Fibroblast of skin of scalp (primary cell): ENCODE measurements at places on chromosomes 6 and 20.

DNA sequence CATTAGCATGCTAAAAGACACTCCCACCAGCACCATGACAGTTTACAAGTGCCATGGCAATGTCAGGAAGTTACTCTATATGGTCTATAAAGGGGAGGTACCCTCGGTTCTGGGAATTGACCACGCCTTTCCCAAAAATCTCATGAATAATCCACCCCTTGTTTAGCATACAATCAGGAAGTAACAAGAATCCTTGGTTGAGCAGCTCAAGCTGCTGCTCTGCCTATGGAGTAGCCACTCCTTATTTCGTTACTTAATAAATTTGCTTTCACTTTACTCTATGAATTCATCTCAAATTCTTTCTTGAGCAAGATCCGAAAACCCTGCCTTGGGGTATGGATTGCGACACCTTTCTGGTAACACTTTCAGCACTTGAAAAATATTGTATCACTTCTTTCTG, 243.0 kb downstream of the BMP2 start:
- no peak for DNase-seq

GRCh38 chr6:44661221-44662008, 273.9 kb downstream of the CDC5L start:
- DNase-seq, result peak; percentile 79

DNA sequence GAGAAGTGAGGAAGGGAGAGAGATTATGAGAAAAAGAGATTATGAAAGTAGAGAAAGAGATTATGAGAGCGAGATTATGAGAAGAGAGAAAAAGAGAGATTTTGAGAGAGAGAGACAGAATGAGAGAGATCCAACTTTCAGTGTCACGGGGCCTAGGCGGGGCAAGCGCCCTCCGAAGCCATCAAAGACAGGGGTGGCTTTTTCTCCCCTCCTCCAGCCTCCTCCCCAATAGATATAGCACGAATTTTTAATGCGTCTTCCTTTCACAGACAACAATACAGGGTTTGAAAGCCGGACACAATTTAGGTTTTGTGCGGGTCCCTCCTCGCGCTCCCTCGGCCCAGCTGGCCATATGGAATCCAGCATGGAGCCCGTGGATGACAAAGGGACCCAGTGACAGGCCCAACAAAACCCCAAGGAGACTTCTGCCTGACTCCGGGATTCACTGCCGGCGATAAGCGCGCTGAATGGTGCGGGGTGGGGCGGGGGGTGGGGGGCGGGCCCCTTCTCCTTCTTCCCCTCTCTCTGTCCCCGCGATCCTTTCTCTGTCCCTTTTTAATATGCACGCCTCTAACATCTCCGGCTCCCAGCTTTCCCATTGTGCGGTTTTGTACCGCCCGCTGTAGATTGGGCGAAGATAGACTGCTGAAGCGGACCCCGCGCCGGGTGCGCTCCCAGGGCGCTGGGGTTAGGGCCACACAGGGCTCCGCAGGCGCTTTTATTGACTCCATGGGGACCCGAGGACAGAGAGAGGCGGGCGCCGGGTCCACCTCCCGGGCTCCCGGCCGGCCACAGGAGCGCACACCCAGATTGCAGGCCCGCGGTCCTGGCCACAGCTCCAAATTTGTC, 5.4 kb downstream of the NKX2-2 start:
- DNase-seq, result no peak

DNA sequence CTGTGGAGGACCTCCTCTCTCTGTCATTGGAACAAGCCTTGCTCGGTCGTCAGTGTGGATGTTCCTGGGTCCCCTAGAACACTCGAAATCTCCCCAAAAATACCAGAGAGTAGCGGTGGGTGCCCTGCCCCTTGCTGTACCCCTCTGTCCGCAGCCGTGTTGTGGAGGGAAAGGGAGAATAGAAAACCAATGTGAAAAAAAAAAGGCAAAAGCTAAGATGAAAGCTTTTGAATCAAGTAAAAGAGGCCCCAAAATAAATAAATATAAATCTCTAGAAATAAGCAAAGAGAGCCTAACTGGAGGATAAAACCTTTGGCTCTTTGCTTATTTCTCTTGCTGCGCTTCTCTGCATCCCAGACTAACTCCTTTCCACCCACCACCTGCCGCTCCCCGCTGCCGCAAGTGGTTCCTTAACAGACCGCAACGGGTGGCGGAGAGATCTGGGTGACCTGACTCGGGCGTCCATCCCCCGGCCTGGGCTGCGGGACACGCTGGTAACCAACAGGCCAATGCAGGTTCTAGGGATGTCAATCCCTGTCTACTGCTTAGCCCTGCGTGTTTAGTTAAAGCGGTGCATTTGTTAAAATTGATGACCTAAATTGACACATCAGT, 110.0 kb downstream of the GPX5 start:
- DNase-seq, result no peak

GRCh38 chr6:144882425-144882824, 597.3 kb downstream of the UTRN start:
- DNase-seq, result no peak

DNA sequence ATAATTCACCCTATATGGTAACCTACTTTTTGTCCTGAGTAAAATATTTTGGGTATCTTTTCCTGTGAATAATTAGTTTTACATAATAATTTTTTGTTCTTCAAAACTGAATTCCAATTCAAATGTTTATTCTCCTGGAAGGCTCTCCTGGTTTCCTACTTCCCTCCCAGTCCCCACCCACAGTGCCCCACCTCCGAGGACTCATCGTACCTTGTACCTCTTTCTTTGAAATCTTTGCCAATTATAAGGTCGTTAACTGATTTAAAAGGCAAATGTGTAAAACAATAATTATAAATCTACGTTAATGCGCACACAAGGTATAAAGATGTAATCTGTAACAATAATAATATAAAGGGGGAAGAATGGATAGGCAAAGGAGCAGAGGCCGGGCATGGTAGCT, 40.5 kb upstream of the VEGFA start:
- DNase-seq, result no peak

- no peak for DNase-seq
Observed at GRCh38 chr6:146903451-146903850, 300.8 kb upstream of the STXBP5 start.

- no peak for DNase-seq
Observed at GRCh38 chr6:54266400-54266923, 41.8 kb upstream of the TINAG start.

DNA sequence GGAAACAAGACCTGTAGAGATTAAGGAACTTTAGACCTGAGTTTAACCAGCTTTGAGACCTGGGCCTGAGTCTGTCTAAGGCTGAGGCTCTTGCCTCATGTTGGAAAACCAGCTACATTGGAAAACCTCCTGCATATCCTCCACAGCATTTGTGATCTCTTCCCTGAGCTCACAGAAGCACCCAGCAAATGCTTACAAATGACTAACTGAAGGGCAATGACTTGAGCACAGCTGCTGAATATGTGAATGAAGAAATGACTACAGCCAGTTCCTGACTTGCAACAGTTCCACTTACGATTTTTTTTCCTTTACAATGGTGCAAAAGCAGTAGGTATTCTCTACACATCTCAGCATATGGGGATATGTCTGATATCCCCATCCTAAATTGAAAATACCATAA, 112.4 kb upstream of the RREB1 start:
- no peak for DNase-seq

GRCh38 chr6:159830501-159831372, 30.7 kb downstream of the PNLDC1 start:
- DNase-seq, result no peak

GRCh38 chr6:92887871-92888270, 531.5 kb downstream of the EPHA7 start:
- DNase-seq, result no peak
